Esophagus squamous epithelium (tissue), 5 donors: ENCODE measurements at places on chromosomes 12 and 14.

GRCh38 chr14:63308723-63309317 lies 9.9 kb downstream of the GPHB5 start:
- H3K36me3 ChIP-seq, result no peaks in the 10 kb centered on the region
- H3K27me3 ChIP-seq, result no peaks in the 10 kb centered on the region

DNA sequence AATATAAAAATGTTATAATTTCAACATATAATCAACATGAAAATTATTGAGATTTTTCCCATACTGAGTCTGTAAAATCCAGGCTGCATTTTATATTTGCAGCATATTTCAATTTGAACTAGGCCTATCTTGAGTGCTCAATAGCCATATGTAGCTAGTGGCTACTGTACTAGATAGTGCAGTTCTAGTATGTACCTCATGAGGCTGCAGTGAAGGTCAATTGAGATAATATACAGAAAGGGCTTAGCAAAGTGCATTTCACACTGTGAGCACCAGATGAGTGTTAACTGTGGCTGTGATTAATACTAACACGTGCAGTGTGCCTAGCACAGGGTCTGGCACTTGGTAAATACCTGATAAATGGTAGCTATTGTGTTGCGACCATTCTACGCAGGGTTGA lies 5.4 kb upstream of the SLC22A17 start:
- peaks cover 16% of the 10 kb centered on the region for H3K36me3 ChIP-seq
- H3K27me3 ChIP-seq, result peaks cover 21% of the 10 kb centered on the region
- H3K4me1 ChIP-seq, result peaks cover 10% of the 10 kb centered on the region
- no peak overlapping the region for H3K4me3 ChIP-seq

- peaks cover 28% of the 10 kb centered on the region for H3K4me1 ChIP-seq
- no peak for DNase-seq
- no peak overlapping the region for H3K4me3 ChIP-seq
- H3K36me3 ChIP-seq, result no peaks in the 10 kb centered on the region
Observed at GRCh38 chr12:52207106-52207505, 15.3 kb upstream of the KRT80 start.

DNA sequence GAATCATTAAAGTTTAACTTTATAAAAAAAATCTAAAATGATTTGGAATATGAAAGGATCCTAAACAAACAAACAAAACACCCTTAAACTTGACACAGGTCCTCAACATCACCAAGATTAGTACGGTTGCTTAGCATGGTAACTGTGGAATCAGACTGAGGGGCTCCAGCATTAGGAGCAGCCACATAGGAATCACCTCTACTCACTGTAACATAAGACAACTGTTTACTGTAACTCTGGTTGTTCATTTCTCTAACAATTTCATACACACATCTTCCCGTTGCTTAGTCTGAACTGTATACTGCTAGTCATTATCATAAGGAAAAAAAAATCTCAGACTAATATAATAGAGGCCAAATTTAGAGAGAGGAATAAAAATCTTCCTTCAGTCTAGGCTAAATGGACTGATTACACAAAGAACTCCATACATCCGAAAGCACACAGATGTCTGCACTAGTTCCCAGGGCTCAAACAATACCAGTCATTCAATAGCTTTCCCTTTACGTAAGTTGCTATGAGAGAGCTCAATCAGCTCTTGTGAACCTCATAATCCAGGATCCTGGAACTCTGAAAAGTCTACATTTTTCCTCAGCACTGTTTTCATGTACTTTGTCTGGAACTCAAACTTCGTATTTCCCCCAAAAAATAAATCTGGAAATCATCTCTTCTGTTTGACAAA lies 26.0 kb downstream of the LRP6 start:
- H3K4me1 ChIP-seq, result no peaks in the 10 kb centered on the region
- no peak overlapping the region for H3K27ac ChIP-seq
- no peaks in the 10 kb centered on the region for H3K36me3 ChIP-seq

DNA sequence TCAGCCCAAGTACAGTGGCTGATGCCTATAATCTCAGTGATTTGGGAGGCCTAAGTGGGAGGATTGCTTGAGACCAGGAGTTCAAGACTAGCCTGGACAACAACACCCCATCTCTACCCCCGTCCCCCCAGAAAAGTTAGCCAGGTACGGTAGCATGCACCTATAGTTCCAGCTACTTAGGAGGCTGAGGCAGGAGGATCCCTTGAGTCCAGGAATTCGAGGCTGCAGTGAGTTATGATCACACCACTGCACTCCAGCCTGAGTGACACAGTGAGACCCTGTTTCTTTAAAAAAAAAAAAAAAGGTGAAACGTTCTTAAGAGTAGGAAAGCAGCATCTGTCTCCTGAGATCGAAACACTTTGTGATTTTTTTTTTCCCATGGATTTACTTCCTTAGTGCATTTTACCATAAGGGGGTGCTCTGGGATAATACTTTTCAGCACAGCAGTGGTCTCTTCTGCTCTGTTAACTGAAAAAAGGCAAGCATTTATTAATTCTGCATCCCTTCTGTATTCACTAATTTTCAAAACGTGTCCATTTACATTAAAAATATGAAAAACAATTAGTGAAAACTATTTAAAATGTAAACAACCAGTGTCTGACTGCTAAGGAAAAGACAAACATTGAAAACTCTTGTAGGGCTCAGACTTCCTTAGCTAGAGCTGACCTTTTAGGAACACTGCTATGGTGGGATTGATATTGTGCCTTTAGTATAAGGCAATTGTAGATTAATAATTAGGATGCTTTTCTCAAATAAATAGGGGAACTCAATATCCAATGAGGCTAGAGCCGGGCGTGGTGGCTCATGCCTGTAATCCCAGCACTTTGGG lies 31.2 kb upstream of the USP44 start:
- no peaks in the 10 kb centered on the region for H3K4me1 ChIP-seq
- no peak overlapping the region for H3K27ac ChIP-seq
- no peak for DNase-seq
- no peaks in the 10 kb centered on the region for H3K36me3 ChIP-seq

DNA sequence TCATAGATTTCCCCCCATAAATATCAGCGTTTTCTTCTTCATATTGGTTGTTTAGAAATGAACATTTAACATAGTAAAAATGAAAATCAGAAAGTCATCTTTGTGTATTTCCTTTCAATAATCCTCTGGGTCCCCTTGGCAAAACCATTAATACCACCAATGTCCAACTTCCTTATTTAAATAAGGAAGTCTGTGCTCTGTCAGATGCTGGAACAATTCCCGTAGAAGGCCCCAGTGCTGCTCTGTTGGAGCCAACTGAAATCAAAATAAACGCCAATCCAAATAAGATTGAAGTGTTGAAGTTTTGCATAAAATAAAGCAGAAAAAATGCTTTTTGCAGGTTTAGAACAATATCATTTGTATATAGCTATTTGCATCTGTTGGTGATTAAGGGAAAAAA lies 93.1 kb downstream of the PPM1H start:
- no peak for DNase-seq
- no peak overlapping the region for H3K27ac ChIP-seq
- H3K4me3 ChIP-seq, result no peak overlapping the region

DNA sequence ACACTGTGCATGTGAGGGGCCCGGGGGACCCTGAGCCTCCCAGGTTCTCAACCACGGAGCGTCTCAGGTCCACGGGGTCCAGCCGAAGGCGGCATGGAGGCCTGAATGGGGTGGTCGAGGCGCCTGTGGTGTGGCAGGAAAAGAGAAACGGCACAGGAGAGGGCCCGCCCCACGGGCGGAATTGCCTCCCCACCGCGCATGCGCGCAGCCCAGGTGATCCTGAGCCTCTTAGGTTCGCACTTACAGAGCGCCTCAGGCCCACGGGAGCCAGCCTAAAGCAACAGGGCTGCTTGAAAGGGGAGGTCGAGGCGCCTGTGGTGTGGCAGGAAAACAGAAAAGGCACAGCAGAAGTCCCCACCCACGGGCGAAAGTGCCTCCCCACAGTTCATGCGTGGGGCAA lies 311.0 kb downstream of the ALG10 start:
- peaks cover 15% of the 10 kb centered on the region for H3K27me3 ChIP-seq
- no peak overlapping the region for H3K27ac ChIP-seq
- DNase-seq, result no peak

DNA sequence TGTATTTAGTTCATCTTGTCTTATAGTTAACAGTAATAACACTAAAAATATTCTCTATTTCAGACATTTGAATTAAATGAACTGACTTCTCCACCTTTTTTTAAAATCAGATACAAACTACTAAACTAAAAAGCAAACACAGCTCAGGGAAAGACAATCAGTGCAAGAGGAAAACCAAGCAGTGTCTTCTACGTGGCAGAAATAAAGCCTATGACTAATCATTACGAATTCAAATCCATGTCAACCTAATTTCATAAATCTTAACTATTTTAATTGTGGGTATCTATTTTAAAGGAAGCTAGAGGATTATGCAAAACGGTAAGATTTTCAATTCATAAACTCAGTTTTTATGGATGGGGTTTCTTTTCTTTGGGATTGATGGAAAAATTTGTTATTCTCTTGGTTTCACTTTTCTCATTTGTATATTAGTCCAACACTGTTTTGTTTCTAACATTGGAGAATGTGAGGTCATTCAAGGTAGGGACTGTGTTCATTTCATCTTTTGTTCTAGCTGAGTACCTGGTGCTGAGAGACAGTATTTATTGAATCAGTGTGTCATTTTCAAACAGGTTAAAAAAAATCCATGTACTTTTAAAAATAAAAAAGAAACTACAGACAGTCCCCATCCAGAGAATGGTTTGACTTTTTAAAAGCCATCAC lies 12.8 kb upstream of the PALS1 start:
- H3K27me3 ChIP-seq, result no peaks in the 10 kb centered on the region
- no peak overlapping the region for H3K4me3 ChIP-seq
- H3K36me3 ChIP-seq, result no peaks in the 10 kb centered on the region
- H3K4me1 ChIP-seq, result peaks cover 7% of the 10 kb centered on the region
- H3K27ac ChIP-seq, result no peak overlapping the region

DNA sequence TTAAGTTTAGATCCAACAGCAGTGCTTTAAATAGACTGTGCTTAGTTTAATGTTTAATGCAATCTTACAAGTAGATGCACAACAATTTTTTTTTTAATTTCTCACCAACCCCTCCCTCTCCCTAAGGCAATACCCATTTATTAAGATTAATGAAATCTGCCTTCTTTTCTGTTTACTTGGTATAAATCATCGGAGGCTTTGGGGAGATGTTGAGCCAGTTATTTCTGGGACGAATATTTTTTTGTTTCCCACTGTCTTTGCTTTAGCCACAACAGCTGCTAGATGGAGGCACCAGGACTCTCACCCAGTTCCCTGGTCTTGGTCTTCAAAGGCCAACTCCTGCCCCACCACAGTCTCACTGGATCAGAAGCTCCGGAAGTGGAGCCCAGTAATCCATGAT lies 113.4 kb downstream of the PLXNC1 start:
- peak overlapping the region; percentile 57 for H3K4me3 ChIP-seq
- H3K27ac ChIP-seq, result peak overlapping the region; percentile 83
- peaks cover 12% of the 10 kb centered on the region for H3K4me1 ChIP-seq
- no peak for DNase-seq
- H3K27me3 ChIP-seq, result no peaks in the 10 kb centered on the region

DNA sequence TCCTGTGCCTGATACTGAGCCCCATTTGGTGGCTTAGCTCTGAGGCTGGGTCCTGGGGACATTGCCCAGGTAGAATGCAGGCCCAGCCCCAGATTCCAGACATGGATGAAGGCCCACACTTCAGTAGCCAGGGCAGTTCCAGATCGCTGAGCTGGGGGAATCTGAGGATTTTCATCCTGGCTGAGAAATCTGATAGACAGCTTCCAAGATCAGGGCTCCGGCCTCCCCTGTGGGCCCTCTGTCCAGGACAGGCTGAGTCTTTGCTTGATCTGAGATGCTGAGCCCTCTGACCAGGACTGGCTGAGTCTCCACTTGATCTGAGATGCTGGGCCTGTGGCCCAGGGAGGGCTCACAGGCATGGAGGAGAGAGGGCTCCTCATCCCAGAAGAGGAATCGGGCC lies 3.3 kb upstream of the RASAL1 start:
- peaks cover 47% of the 10 kb centered on the region for H3K4me1 ChIP-seq
- no peak overlapping the region for H3K27ac ChIP-seq
- no peak for DNase-seq
- H3K27me3 ChIP-seq, result peaks cover 37% of the 10 kb centered on the region
- no peak overlapping the region for H3K4me3 ChIP-seq

- no peaks in the 10 kb centered on the region for H3K4me1 ChIP-seq
- no peak overlapping the region for H3K4me3 ChIP-seq
- no peak for DNase-seq
- no peak overlapping the region for H3K27ac ChIP-seq
- no peaks in the 10 kb centered on the region for H3K36me3 ChIP-seq
Observed at GRCh38 chr12:78060186-78060585, 229.5 kb downstream of the NAV3 start.

DNA sequence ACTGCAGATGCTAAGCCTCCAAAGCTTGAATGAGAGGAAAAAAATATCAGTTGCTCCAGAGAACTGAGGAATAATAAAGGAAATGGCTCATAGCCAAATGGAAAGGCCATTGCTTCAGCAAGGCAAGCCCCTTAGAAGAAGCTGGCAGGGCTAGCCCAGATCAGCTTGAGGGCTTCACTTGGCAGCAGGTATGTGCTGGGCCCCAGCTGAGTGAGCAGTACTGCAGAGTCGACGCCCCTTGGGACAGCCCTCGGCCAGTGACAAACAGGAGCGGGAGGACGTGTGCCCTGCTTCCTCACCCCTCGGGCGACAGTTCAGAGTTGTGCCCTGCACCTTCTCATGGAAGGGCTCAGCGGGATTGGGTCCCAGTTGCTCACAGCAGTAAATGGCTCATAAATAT lies 1031.2 kb upstream of the TMEM132C start:
- no peaks in the 10 kb centered on the region for H3K4me1 ChIP-seq
- DNase-seq, result no peak
- H3K27me3 ChIP-seq, result no peaks in the 10 kb centered on the region
- H3K36me3 ChIP-seq, result no peaks in the 10 kb centered on the region
- no peak overlapping the region for H3K4me3 ChIP-seq
- H3K27ac ChIP-seq, result no peak overlapping the region

- H3K27me3 ChIP-seq, result no peaks in the 10 kb centered on the region
- peaks cover 94% of the 10 kb centered on the region for H3K4me1 ChIP-seq
- no peak for DNase-seq
Observed at GRCh38 chr12:108691998-108692808, 39.1 kb downstream of the CORO1C start.

GRCh38 chr12:110750784-110751461 lies 8.2 kb upstream of the PPP1CC start:
- no peak overlapping the region for H3K4me3 ChIP-seq
- H3K27ac ChIP-seq, result no peak overlapping the region
- no peaks in the 10 kb centered on the region for H3K4me1 ChIP-seq

DNA sequence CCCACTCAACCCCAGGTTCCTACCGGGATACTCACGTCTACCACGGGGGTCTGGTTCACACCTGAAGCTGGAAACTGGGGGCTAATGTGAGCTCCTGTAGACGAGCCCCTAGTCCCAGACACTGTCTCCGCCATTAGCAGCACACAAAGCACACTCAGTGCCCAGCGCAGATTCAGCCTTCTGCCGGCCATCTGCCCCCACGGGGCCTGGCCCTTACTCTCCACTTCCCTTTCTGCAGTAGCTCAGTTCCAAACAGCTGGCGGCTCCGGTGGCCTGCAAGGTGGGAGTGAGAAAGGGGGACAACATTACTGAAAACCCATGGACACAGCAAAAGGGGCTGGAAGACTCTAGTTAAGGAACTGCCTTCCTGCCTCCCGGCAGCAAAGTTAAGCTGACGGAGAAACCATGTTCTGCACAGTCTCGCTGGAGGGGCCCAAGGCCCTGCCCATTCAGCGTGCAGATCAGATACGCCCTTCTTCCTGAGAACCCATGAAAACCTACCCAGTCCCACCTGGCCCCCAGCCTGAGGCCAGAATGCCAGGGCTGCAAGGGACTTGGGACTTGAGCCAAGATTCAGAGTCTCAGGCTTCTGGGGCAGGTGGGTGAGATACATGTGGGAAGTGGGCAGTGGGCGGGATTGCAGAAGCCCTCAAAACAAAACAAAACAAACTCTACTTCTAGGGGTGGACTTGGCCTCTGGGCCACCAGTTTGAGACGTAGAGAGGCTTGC lies 2.1 kb downstream of the SLC8B1 start:
- H3K4me1 ChIP-seq, result peaks cover 7% of the 10 kb centered on the region
- DNase-seq, result no peak
- H3K27me3 ChIP-seq, result no peaks in the 10 kb centered on the region
- H3K4me3 ChIP-seq, result no peak overlapping the region
- H3K27ac ChIP-seq, result no peak overlapping the region
- H3K36me3 ChIP-seq, result peaks cover 54% of the 10 kb centered on the region
